Stimulated activated CD4-positive, alpha-beta T cell treated with anti-CD3 and anti-CD28 coated beads, Interleukin-4, amount 100 ng/mL, for 1 hour (primary cell): ENCODE measurements at places on chromosomes 12 and 14.

DNA sequence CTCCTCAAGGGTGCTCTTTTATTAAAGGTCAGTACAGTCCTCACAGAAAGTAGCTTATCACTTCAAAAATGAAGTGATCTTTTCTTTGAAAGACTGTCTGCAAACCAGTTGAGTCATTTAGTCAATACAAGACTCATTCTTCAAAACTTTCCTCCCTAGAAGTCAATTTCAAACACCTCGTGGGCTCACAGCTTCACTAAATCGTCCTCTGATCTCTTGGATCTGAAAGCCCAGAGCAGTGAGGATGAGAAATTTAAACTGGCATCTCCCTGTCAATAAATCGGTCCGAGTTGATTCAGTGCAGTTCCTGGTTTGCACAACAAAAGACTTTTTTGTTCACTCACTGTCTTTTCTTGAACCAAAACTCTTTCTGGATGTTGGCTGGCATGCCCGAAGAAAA lies 44.5 kb downstream of the NUAK1 start:
- DNase-seq = no peak

GRCh38 chr14:83463500-83464098 lies 1929.9 kb upstream of the SEL1L start:
- DNase-seq = no peak

DNA sequence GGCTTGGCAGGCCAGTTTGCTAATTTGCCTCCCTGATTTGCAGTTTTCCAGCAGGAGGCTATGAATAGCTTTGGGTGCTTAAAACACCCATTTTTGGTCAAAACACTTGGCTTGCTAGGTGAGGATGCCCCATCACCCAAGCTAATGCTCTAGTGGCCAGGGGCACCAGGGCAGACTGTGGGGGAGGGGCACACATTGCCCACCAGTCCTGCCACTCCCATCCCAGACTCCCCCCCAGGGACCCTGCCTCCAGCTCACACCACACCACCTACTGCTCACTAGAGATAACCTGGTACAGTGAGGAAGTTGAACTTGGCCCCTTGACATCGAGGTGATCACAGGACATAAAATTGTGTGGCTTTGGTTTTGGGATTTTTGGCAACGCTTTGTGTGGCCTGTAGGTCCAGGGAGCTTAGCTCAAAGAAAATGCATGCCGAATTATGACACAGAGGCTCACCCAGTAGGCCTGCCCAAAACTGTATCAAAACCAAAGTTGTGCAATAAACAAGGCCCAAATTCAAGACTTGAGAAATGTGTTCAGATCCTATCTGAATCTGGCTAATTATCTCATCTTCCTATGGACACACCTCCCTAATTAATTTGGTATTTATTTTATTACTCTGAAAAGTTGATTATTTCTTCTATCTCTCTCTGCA lies 4.3 kb downstream of the NUAK1 start:
- no peak for DNase-seq

GRCh38 chr12:91965781-91966180 lies 179.9 kb downstream of the BTG1 start:
- DNase-seq = no peak

DNA sequence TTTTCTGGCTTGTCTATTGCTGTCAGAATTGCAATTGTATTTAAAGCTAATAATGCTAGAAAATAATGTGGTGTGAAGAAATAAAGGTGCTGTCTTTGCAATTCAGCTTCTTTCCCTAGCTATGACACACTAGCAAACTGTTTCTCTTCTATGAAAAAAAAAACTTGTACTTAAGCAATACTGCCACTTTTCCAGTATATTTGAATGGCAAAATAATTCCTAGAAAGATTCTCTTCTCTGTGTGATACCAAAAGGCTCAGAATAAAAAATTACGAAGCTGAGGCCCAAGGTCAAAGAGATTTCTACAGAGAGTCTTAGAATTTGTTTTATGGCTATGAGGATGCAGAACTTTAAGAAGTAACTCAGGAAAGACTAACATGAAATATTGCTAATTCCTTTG lies 235.5 kb downstream of the ADAMTS20 start:
- no peak for DNase-seq

GRCh38 chr14:67538501-67538900 lies 5.4 kb downstream of the PLEKHH1 start:
- no peak for DNase-seq

DNA sequence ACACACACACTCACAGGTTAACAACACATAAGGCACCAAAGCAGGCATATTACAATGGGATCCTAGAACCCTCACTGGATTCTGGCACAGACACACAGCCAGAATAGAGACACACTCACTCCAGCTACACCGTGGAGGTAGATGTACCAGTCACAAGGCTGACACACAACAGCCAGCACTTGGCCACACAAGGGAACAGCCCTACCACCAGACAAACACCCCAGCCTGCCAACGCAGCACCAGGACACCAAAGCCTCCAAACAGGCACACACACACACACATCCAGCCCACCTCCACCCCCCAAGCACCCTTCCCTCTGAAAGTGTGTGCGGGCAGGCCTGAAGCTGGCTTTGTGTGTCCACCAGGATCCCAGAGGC lies 10.9 kb upstream of the ITGB7 start:
- no peak for DNase-seq

- DNase-seq = no peak
Measured at GRCh38 chr14:75968456-75968855, 13.3 kb downstream of the TGFB3 start.

DNA sequence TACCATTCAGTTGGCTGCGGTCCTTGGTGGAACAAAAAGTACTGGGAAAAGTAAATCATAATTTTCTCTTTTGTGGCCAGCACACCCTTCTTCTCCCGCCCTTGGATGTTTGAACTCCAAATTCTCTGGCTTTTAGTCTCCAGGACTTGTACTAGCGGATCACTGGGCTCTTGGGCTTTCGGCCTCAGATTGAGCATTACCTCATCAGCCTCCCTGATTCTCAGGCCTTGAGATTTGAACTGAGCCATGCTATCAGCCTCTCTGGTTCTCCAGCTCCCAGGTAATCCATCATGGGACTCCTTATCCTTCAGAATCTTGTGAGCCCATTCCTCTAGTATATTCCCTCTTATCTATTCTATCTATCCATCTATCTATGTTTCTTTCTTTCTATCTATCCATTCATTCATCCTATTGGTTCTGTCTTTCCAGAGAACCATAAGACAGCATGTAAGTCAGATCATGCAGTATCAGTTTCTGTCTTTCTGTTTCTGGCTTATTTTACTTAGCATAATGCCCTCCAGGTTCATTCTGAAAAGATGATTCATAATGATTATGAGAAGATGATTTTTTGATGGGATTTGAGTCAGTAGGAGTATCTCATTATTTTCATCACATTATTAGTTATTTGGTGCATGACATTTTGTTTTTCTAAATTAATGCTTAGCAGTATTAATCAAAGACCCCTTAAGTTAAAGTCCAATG lies 814.9 kb downstream of the LRFN5 start:
- no peak for DNase-seq

GRCh38 chr14:31159682-31160296 lies 47.8 kb downstream of the HECTD1 start:
- DNase-seq = no peak

DNA sequence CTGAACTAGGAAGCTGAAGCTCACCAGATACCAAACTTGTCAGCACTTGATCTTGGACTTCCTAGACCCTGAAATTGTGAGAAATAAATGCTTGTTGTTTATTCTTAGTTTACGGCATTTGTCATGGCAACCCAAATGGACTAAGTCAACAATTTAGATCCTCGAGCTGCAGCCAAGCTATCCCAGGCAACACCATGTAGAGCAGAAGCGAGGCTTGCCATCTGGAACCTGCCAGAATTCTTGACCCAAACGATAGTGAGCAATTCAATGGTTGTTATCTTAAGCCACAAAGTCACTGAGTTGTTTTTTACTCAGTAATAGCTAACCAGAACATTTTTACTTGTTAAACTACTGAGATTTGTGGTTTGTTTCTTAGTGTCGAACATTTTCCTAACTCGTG lies 458.5 kb upstream of the FLRT2 start:
- DNase-seq = no peak

DNA sequence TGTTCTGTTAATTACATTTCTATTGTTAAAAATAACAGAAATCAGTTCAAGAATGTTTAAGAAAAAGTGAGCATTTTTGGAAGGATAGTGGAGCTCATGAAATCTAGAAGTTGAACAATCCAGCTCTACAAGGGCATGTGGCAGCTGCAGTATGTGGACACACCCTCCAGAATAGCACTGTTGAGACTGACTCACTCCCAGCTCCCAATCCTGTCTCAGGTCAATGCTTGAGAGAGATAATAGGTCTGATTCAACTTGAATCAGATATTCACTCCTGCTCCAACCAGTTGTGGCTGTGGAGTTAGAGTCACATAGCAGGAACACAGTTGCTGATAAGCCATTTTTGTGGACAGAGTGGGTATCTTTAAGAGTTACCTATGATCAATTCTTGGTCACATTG lies 113.0 kb upstream of the NTF3 start:
- DNase-seq = no peak

GRCh38 chr14:35078082-35078481 lies 32.0 kb downstream of the FAM177A1 start:
- DNase-seq = no peak

GRCh38 chr12:112606611-112607365 lies 184.8 kb upstream of the RPH3A start:
- DNase-seq = no peak

DNA sequence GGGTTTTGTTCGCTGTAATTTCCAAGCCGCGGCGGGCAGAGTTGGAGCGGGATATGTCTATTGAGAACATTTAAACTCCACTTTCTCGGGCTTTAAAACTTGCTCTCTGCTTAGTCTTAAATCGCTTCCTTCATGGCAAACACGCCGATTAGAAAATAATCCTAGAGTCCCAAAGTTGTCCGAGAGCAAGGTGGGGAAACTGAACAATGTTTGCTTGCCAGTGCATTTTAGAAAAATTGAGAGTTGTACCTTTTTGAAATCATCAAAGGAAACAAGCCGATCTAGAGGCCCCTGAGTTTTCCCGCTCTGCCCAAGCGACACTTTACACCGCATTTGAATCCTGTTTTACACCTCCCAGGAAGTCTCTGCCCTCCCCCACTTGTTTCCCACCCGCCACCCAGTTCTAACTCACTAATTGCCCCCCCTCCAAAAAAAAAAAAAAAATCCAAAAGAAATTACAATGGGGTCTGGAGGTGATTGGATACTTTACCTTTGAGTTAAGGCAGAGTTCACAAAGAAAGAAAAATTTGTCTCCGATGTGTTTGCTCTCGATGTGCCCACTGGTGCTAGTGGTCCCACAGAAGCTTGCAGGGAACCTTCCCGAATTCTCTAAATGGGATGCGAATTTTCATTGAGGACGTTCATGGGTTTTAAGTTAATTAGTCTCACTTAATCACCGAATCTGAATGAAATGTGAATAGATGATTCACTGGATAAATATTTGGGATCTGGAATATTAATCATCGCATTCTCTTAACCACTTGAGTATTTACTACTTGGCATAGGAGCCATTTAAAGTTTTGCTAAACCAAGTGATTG lies 2.3 kb downstream of the HMGA2 start:
- DNase-seq = no peak

- DNase-seq = no peak
Measured at GRCh38 chr14:63275611-63276010, 43.1 kb downstream of the GPHB5 start.

- DNase-seq = no peak
Measured at GRCh38 chr14:64604881-64605280, 55.1 kb downstream of the PPP1R36 start.

GRCh38 chr12:28343713-28344112 lies 153.5 kb downstream of the CCDC91 start:
- DNase-seq = no peak

GRCh38 chr12:26121323-26122060 lies 3.3 kb downstream of the BHLHE41 start:
- no peak for DNase-seq

- DNase-seq = no peak
Measured at GRCh38 chr12:126483145-126484068, 1418.2 kb downstream of the AACS start.

DNA sequence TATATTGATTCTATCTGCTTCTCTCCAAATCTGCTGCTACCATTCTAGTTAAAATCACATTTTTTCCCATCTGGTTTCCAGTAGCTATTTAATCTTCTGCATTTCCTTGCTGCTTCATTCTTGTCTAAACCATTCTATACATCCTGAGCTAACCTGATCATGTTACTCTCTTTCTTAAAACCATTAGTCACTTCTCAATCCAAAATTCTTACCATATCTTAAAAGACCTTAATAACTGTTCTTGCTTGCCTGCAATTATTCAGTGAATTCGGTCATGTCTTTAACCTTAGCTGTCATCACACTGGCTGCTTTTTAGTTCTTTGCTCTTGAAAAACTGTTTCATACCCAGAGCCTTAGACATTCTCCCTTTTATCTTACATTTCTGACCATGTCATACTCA lies 56.4 kb upstream of the PZP start:
- DNase-seq = no peak

DNA sequence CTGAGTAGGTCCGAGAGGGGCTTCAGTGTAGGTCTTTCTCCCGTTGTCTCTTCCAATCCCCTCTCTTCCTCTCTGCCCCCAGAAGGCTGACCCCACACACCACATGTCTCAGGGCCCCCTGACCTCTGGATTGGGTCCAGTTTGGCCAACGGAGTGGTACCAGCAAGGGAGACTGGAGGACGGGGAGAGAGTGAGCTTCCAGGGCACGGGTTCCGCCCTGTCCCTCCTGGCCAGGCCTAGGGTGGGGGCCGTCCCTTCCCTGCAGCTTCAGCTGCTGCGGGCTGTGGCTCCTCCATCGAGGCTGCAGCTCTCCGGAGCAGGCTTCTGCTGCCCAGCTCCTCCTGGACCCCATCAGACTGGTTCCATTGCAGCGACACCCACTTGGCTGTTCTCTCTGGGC lies 17.4 kb downstream of the FZD10 start:
- no peak for DNase-seq

DNA sequence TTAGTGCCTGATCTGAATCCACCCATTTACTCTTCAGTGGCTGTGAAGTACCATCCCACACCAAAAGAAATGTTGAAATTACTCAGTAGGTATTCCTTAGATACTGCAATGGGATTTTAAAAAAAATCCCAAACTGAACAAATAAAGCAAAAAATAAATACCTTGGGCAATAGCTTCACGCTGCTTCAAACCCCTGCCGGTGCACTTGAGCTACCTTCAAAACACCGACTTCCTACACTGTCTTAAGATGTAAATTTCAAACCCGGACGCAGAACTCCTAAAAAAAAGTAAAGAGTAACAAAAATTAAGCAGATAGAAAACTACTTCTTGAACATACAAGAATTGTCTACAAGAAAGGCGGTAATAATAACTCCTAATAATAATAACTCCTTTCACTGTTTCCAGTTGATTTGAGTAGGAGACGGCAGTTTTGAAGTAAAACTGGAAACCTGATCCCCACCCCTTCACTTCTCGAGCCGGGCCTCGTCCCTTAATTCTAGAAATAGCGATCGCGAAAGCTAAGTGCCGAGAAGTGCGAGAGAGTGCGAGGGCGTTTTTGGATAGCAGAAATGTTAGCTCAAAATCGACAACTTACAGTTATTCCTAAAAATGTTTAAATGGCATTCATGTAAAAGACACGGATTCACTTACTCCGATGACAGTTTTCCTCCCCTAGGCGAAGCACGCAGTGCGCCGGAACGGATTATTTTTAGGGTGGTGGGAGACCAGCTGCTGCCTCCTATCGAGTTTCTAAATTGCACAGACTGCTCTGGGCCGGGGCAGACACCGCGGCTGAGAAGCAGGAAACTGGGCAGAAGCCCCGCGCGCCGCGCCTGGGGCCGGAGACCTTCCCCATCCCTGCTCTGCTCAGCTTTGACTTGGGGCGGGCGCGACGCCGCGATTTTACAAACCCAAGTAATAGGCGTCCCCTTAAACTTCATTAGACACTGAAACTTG lies at the start of gene ABCC9:
ABCC9 (minus strand) TSS at position 878 of the 957 bp plus-strand sequence. CDS start 4,752 bp downstream, outside the sequence.
- peak; percentile 11 for DNase-seq

GRCh38 chr14:65278589-65278988 lies 133.9 kb upstream of the FUT8 start:
- DNase-seq = no peak

GRCh38 chr14:36940476-36940875 lies 231.9 kb downstream of the SLC25A21 start:
- DNase-seq = no peak
